ENCODE measurements at places on chromosomes 2 and 18. TPM values are rescaled to one million over a fixed set of nuclear protein-coding genes. Genes with fewer than 3 reads are reported as not detected.

GRCh38 chr18:9865764-9866490, 19.8 kb upstream of the TXNDC2 start:
- no peak for DNase-seq

- DNase-seq: no peak
These were observed 120.6 kb upstream of the CTDP1 start for GRCh38 chr18:79558933-79559416.

- no peak for DNase-seq
These were observed 231.3 kb downstream of the KCNE4 start for GRCh38 chr2:223283329-223283728.

DNA sequence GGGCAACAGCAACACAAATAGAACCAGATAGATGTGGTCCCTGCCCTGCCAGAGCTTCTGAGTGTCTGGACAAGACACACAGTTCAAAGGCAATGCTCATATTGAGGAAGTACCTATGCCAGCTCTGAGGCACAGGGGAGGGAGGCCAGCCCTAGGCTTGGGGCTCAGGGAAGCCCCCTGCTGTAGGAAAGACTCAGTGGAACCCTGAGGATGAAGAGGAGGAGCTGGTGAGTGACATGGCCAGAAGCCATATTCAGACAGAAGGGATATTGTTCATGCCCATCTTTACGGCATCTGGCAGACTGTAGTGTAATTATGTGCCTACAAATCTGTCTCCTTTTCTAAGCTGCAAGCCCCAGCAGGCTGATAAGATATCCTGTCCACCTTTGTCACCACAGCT, 8.8 kb downstream of the SIGLEC15 start:
- DNase-seq: no peak

DNA sequence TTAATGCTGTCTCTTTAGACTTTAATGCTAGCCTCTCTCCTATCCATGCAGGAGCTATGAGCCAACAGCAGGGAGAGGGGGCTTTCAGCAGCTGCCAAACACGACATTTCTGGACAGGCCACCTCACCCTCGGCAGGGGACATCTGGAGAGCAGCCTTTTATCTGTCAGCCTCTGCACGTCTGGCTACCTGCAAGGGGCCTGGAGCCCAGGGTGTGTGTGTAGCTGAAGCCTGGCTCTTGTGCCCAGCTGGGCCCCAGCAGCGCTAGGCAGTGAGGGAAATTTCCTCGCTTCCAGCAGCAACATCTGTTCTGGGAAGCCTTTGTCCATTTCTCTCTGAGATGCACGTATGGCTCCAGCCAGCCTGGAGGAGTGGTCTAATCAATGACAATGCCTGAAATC, 728.7 kb upstream of the ID2 start:
- no peak for DNase-seq

- no peak for DNase-seq
These were observed 94.8 kb downstream of the SPOPL start for GRCh38 chr2:138596403-138596802.

DNA sequence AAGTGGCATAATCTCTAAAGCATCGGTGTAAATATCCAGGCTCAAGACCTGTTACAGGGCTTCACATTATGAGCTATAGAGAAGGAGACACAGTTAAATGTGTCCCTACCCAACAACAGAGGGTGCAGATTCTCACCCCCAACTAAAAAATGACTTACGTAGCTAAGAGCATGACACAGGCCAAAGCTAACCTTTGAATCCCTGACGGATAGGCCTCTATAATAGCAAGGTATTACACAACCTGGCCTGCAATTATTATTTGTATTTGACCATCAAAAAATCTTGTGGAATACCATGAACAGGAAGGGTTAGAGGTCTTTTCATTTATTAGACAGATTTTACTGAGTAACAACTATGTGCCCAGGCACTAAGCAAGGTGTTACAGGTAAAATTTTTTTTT, 45.1 kb downstream of the RNU4ATAC start:
- no peak for DNase-seq

DNA sequence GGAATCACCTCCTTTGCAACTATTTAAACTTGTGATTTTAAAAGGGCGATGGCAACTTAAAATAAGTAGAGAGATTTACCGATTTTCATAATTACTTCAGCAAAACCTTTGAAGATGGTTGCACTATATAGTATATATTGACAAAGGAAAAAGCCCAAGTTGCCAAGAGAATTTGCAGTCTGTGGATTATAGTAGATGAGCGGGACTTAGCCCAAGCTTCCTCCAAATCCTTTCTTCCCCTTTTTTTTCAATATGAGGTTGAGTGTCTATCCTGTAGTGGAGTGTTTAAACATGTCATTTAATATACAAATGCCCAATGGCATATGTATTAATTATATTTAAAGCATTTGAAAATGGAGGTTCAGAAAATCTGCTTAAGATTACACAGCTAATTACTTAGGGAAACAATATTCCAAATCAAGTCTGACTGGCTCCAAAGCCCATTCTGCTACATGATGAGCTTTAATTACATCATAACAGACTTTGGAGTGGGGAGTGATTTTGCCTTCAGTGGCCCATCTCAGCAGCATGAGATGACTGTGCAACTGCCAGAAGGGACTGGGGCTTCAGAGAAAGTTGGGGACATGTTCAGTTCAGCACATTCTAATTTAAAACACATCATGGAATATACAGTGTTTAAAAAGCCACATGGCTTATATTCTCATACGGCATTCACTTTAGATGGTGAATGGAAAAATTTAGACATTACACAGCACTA, 73.2 kb downstream of the COL3A1 start:
- no peak for DNase-seq

- no peak for DNase-seq
These were observed 44.7 kb downstream of the MARCO start for GRCh38 chr2:118986738-118987137.

- DNase-seq: no peak
These were observed 346.7 kb downstream of the SS18 start for GRCh38 chr18:25743646-25744151.

- DNase-seq: no peak
These were observed 12.2 kb downstream of the CCDC68 start for GRCh38 chr18:54947091-54947490.

DNA sequence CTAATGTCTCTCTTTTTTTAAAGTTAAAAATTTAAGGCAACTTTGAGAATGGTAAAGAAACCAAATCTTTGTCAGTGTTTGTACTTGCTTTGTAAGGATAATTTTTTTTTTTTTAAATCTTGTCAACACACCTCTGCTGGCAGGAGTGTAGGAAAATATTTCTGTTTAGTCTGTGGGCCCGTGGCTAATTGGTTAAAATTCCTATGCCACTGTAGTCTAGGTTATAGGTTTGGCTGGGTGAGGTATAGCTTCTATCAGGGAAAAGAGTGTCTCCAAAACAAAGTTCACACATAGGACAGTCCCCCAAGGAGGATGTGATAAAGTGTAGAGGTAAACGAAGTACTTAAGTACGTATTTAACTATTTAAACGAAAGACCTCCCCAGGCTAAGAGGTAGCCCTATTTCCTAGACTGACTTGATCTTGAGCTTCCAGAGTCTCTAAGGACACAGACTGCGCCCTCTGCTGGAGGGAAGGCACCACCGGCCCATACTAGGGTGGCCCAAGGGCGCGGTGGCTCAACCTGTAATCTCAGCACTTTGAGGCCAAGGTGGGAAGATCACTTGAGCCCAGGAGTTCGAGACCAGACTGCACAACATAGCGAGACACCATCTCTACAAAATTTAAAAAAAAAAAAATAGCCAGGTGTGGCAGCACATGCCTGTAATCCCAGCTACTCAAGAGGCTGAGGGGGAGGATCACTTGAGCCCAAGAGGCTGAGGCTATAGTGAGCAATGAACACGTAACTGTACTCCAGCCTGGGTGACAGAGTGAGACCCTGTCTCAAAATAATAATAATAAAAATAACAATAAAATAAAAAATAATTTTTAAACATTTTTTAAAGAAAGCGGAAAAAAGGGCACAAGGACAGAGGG, 8.9 kb downstream of the TEX44 start:
- DNase-seq: peak; percentile 55

DNA sequence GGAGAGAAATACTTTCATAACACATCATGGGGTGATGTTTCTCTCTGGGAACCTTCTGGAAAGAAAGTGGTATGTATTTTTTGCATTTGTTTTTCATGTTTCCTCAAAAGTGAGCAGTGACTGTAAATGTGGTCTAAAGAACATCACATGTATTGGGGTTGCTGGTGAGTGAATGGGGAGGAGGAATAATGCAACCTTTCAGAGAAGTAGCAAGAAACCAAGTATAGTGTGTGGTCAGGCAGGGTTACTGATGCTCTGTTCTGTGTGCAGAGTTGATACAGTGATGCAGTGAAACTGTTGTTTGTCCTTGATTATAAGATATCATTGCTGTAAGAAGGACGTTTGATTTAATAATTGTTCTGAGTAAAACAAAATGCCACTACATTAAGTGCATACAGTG, 24.1 kb downstream of the ADNP2 start:
- no peak for DNase-seq

STAT4 gene
- 1.6 TPM for polyA plus RNA-seq

BOLL gene
- polyA plus RNA-seq: not detected

RUFY4 gene
- polyA plus RNA-seq: not detected

ACMSD gene
- not detected for polyA plus RNA-seq

AKAIN1 gene
- not detected for polyA plus RNA-seq

Data from keratinocyte (primary cell).